IPS DF 19.7 (cell line): ENCODE measurements at places on chromosomes 5 and 9.

GRCh38 chr5:160044967-160045366 lies 36.0 kb downstream of the TTC1 start:
- no peak for DNase-seq

- no peak for DNase-seq
Observed at GRCh38 chr5:136308212-136308795, 57.0 kb downstream of the TRPC7 start.

DNA sequence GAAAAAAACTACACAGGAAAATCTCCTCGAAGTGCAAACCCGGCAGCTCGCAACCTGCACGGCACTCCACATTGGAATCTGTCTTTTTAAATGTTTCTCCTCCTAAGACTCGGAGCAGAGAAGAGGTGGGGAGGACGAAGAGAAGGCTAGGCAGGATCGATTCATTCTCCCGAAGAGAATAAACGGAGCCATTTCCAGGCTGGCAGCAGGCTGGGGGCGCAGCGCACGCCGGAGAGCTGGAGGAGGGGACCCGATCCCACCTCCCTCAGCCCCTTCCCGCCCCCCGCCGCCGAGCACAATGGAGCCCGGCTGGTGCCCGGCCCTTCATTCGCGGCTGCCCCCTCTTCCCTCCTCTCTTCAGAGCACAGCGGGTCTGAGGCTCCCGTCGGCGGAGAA lies 628 bp downstream of the HOMER1 start:
- no peak for DNase-seq

- peak; percentile 35 for DNase-seq
Observed at GRCh38 chr9:106916466-106917235, 53.7 kb downstream of the ZNF462 start.

GRCh38 chr5:125100951-125101350 lies 354.5 kb upstream of the ZNF608 start:
- DNase-seq = no peak

DNA sequence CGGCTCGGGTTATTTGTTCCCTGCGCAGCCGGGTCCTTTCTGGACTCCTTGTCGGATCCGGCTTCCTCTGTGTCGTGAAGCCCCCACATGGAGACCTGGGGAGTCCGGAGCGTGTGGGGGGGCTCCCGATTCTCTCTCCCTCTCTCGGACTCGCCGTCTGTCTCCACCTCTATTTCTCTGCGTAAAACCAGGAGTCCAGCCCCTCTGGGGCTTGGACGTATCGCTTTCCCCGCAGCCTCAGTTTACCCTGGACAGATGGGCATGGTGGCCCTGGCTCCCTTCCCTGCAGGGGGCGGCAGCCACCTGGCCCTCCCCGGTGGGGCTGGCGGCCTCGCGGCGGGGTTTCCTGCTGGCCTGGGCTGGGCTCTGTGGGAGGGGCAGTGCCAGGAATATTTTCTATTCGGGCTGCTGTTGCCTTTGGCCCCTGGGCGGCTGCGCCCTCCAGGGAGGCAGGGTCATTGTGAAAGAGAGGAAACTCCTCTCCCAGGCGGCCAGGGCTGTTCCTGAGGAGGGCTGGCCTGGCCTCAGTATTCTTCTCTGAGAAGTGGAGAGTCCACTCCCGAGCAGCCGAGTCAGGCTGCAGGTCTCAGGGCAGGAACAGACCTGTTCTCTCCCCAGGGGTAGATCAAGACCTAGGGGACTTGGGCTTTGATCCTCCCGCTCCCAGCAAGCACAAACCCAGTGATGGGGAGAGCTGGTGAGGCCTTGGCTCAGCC lies 665 bp downstream of the ASS1 start:
- DNase-seq = no peak

DNA sequence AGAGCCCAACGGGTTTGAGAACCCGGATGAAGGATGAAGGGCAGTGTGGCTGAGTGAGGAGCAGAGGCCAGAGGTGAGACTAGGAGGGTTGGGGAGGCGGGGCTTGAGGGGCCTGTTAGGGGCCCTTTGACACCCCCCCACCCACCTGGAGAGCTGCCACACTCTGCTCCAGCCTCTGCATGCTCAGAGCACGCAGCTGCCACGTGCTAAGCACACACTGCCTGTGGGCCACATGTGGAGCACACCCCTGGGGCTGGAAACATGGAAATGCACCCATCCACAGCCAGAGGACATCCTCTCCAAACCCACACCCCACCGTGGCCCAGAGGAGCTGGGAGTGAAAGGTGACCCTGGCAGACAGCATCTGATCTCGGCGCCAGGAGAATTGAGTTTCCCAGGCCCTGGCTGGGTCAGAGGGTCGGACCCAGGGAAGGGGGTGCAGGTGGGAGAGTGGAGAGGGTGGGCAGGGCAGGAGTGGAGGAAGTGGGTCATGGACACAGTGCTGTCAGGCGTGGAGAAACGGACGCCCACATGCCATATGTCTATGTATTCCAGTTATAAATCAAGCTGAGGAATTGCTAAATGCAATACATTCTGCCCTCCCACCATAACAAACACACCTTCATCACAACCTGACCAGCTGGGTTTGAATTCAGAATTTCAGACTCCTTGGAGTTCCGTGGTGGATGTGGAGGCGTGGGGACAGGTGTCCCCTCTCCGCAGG lies 5.9 kb downstream of the DNM1 start:
- DNase-seq = no peak

DNA sequence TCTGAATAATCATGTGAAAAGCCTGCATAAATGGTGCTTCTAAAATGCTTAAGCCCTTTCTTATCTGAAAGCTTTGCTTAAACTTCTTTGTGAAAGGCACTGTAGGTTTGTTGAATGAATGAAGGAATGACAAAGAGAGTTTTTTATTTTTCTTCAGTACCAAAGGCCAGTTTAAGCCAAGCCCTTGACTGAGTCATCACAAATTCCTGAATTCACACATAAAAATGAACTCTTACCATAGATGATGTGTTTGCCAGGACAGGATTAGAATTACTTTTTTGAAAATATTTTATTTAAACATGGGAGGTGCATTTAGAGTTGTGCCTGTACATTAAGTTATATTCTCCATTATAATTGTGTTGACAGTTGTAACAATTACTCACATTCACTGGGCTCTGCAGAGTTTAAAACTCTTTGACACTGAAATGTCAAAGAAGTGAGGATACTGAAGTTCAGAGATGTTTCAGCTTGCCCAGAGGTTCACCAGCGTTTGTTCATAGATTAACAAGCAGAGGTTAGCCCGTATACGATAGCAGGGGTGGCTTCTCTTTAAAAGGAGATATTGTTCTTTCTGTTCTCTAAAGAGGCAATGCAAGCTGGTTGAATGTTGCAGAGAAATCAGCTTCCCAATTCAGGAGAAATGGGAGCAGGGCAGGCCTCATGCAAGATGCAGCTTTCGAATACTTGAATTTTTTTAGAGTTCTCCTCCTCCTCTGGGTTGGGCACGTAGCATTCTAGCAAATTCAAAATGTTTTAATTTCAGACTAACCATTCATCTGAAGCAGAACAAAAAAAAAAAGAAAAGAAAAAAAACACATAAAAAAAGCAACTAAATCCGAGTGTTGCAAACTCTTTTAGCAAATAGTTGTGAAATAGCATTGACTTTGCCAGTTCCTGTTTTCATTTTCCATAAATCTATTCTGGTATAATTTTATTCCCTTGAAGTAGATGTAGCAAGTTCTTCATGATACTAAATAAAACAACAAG lies 358.7 kb upstream of the KLF4 start:
- DNase-seq = no peak

- no peak for DNase-seq
Observed at GRCh38 chr9:121281614-121282276, 13.8 kb downstream of the GSN start.

GRCh38 chr5:131814990-131815389 lies 18.2 kb upstream of the FNIP1 start:
- DNase-seq = peak; percentile 60

- DNase-seq = no peak
Observed at GRCh38 chr5:142782976-142783530, 12.9 kb downstream of the ARHGAP26 start.

DNA sequence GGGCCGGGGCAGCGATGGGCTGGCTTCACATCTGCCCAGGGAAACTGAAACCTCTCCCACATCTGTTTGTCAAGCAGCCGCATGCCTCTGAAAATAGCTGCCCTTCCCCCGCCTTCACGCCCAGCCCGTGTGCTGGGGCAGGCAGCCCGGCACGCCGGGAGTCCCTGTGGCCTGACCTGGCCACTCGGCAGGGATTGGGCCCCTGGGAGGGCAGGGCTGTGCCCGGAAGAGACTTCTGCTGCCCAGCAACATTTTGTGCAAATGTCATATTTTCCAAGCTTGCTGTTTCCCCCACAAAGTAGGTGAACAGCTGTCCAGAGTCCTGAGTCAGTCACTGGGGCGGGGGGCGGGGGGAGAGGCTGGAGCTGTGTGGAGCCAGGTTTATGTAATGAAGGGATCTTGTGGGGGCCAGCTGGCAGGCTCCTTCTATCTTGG lies 8.2 kb downstream of the COL27A1 start:
- no peak for DNase-seq

DNA sequence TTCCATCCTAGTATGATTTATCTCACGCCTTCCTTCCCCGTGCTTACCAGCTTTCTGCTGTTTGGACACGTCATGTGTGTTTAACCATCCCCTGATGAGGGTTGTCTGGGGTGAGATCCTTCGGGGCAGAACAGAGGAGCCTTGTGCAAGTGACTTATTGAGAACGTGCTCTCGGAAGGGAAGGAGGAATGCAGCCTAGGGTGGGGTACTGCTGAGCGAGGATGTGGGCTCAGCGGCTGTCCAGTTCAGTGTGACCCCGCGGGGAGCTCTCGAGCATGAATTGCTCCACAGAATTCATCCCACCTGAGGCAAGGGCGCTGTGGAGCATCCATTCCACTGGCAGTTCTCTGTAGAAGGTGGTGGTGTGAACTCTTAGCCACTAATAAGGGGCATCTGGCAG lies 4.0 kb downstream of the MYOZ3 start:
- DNase-seq = no peak
